ENCODE measurements at places on chromosomes 3 and 15.

- DNase-seq, result no peak
Measured at GRCh38 chr3:150421256-150421655, 13.2 kb downstream of the TSC22D2 start.

DNA sequence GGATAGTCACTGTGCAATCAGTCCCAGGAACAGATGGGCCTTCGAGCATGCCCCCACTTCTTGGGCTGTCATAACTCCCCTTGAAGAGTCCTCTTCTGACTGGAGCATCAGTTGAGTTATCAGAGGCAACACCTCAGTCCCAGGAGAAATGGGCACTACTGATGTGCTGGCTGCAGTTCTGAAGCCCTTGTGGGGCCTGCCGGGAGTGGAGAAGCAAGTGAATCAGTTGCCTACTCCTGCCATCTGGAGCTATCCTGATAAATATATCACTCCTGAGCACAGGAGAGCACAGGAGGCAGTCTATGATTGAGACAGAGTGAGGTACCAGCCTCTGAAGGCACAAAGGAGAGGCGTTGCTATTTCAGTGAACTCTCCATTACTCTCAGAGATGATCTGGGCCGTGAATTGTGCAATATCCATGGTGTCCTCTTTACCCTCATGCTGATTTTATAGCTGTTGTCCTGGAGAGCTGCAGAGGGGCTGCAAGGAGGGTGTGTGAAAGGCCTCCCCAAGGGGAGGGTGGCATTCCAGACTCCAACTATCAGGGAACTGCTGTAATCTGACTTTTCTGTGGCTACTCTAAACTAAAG lies 344.2 kb upstream of the ROPN1 start:
- no peak for DNase-seq

DNA sequence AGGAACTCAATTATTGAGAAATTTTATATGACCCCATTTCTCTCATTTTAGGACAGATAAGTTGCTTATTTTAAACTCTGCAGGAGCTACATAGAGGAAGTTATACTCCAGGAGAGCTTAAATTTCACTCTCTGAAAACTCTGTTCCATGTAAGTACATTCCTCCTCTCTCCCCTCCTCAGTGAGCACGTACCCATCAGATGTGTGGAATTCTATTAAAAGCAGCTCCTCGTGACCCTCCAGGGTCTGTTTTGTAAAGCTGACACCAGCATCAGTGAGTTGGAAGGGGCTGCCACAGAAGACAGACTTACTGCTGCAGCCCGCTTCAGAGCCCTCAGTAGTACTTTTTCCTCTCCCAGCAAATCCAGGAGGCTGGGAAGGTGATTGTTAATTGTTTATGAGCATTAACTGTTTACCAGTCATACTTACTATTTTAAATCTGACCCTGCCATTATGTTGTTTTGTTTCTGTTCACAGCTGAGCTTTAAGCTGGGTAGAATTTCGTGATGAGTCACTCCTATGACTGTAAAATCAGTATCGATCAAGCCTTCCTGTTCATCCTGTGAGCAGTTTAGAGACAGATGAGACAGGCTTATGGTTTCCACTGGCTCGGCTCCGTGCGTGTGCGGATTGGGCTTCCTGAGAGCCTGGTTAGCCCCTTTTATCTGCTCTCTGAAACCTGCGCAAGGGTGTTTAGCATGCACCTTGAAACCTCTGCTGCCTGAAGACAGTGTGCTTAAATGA lies 20.4 kb downstream of the IGF1R start:
- no peak for DNase-seq

DNA sequence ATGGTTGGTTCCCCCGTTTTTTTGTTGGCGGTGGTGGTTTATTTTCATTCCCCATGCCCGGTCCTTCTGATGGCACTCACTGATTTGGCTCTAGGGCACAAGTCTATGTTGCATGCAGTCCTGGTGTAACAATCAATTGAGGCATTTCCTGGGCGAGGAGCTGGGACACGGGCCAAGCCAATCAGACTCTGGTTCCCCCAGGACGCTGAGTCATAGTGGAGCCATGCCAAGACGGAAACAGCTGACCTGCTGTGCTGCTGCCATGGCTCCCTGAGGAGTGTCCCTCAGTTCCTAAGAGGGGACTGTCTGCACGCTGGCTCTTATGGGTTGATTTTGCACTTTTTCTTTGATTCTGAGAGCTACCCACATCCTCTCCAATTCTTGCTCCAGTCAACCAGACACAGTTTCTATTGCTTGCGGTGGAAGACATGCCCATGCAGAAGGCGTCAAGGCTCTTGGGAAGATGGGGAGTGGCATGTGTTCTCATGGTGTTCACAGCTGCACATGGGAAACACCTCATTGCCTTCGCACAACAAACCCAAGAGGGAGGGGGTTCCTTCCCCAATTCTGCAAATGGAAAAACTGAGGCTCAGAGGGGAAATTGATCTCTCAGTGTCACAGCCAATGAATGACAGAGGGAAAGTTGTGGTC lies 28.3 kb upstream of the ALDH1L1 start:
- DNase-seq, result peak; percentile 63

DNA sequence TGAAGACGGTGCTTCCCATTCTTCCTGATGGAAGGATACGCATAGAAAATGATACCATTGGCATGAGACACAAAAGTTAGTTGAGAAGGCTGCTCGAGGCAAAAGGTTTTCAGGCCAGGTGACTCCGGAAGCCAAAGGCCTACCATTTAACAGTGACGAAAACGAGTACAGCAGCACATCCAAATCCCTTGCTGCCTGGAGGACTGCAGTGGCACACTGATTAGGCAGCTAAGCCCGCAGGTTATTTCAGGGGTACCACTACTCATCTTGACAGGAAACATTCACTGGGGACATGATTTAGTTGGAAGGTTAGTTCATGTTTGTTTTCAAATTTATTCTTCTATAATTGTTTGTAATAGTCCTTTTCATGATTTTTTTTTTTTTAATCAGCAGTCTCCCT lies 59.9 kb upstream of the BCHE start:
- DNase-seq, result no peak
